CD4-positive, alpha-beta T cell treated with Interleukin-17A for 1 hour (primary cell): ENCODE measurements at places on chromosomes 1 and 21.
A peak's percentile ranks its signal among the peaks of the same experiment; 100 is the strongest.

- DNase-seq = no peak
These were observed 51.6 kb downstream of the SLC30A10 start for GRCh38 chr1:219876798-219877209.

DNA sequence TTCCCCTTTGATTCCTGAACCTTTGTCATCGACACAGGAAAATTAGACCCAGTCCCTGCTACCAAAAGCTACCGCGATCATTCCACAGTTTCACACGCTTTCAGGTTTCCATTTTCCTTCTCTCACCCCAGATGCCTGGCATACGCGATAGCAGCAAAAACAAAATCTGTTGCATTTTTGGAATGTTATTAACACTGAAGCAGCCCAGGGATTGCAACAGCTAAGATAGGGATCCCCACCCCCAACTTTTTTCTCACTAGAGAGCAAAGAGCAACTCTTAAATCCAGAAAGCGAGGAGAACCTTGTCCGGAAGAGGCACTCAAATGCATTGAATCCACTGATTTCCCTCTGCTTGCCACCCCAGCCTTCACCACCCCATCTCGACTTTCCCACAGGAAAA lies 8.9 kb downstream of the OVAAL start:
- DNase-seq = no peak

DNA sequence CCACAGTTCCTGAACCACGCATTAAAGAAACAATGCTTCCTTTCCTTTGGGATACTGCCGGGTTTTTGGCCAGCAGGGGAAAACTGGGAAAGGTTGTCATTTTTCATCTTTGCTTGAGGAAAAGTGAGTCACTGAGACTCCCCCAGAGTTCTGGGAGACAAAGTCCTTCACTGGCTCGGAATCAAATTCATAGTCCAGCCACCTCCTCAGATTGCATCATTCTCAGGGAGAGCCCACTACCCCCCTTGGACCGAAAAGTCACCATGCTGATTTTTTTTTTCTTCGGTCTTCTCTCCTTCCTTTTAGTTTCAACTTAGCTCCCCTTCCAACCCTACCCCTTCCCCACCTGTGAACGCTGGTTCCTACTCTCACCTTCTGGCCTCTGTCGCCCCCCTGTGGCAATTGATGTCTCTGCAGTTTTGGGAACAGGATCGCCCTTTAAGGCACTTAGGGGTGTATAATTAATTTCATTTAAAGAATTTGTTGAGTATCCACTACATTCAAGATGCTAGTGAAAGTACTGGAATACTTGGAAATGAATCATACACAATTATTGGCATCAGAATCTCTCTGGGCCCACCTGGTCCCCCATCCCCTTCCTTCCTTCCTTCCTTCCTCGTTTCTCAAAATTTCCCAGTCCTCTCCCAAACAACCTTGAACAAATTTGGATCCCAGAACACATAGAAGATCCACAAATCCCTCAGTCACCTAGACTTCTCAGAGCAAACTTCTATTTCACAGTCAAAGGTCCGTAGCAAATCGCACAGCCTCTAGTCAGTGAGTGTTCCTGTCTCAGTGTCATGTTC lies 6.9 kb downstream of the ACKR1 start:
- peak; percentile 36 for DNase-seq

DNA sequence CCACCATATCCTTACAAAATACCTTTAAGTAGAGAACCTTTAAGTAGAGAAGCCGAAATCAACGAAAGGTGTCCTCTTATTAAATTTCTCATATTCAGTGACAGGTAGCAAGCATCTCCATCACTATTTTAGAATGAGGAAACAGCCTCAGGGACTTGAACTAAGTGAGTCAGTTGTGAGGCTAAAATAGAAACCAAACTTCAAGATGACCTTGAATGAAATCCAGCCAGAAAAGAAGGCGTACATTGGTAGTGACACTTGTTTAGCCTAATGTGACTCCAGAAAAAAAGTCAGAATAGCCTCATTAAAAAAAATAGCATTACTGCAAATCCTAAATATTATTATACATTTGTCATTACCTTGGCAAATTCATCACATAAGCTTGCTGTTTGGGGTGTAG lies 20.1 kb downstream of the RGS8 start:
- no peak for DNase-seq

DNA sequence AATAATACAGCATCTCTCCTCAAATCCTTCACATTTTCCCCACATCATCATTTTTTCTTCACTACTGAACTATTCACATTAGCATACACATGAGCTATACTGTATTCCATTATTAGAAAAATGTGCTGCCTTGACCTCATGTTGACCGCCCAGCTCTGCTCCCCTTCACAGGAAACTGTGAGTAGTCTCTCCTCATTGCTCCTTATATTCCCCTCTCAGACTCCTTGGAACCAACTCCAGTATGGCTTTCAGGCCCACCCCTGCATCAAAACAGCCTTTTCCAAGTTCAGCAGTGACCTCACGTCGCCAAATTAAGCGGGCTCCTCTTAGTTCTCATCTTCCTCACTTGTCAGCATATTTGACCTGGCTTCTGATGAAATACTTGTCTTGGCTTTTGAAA lies 59.2 kb upstream of the SPAG17 start:
- no peak for DNase-seq

DNA sequence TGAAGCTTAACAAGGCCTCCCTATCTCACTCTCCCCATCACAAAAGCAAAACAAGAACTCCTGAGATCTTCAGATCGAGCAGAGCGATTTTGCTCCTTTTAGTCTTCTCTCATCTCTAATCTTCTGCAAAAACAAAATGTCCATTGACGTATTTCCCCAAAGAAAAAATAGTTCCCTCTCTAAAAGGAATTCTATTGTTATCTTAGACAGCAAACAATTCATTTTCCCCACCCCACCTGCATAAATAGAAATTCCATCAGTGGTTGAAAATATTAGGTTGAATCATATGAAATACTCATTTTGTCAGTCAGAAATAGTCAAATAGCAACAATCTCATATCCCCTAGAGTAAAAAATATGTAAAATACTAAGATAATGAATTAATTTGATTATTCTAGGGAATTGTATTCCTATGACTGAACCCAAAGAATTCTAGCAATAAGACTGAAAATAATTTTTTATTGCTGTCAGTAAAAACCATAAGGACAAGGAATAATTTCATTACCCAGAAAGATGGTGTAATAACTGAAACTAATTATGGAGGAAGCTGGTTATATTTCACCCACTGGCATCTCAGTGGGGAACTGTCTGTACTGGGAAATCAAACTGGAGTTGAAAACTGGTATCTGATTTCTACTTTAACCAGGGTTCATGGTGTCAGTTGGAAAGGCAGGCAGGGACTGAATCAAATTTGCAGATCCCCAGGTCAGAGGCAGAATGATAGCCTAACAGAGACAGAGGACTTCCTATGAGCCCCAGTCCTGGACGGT lies 51.3 kb downstream of the RHOU start:
- no peak for DNase-seq

- DNase-seq = no peak
These were observed 25.4 kb upstream of the LMX1A start for GRCh38 chr1:165381745-165382505.

- DNase-seq = peak; percentile 3
These were observed 160.2 kb upstream of the COA6 start for GRCh38 chr1:234212764-234213657.
